Activated CD4-positive, CD25-positive, alpha-beta regulatory T cell treated with anti-CD3 and anti-CD28 coated beads, Interleukin-2, amount 50 U/mL, for 16 hours (primary cell): ENCODE measurements at places on chromosomes 7 and 10.

GRCh38 chr10:97713339-97713825 is at the start of gene MARVELD1:
MARVELD1 (plus strand) TSS chr10:97713730; CDS start chr10:97713877, 147 bp downstream.
- no peak for DNase-seq

DNA sequence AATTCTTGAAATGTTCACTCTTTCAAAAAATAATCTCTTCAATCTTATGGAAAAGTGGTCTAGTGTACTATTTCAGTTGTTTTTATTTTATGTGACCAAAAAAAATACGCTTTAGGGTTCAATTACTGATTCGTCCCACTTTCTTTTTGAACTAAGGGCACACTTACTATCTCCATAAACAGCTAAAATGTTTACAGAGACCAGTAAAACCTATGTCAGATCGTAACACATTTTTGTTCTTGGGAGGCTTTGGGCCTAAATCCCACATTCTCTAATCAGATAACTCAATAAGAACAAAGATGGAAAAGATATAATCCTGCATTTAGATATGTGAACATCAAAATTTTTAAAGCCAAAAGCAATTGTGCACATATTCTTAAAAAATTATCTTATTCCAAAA is 29.8 kb upstream of the EPC1 start:
- DNase-seq, result no peak

- no peak for DNase-seq
These were observed 165.6 kb downstream of the RNLS start for GRCh38 chr10:88417387-88418030.

- DNase-seq, result no peak
These were observed 16.9 kb downstream of the SMURF1 start for GRCh38 chr7:99126921-99127553.

- no peak for DNase-seq
These were observed 2.5 kb upstream of the TMEM178B start for GRCh38 chr7:141071260-141071854.

DNA sequence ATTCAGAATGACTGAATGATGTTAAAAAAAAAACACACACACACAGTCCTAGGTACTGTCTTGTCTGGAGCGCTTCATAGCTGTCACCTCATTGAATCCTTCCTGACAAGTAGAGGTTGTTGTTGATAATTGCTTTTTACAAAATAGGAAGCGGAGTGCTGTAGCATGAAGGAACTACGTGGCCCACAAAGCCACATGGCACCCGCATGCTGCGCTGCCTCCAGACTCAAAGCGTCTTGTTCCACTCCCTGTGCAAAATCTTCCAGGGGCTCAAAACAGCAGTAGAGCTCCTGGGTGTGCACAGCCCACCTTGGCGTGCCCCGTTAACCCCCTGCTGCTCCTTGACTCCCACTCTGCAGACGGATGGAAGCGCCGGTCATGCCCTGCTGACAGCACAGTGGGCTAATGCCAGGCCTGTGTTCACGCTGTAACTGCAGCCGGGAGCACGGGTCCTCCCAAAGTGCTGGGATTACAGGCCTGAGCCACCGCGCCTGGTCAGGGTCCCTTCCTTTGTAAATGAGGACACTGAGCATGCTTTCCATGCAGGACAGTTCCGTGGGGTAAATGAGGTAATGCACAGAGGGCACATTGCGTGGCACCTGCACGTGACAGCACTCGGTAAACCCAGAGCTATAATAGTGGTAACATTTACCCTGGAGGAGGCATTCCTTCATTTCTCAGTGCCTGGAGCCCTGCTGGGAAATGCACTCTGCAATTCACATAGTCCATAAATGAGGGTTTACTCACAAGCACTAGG is 91.1 kb upstream of the GNA12 start:
- DNase-seq, result no peak

GRCh38 chr7:80666376-80666775 is 27.9 kb downstream of the CD36 start:
- DNase-seq, result no peak

DNA sequence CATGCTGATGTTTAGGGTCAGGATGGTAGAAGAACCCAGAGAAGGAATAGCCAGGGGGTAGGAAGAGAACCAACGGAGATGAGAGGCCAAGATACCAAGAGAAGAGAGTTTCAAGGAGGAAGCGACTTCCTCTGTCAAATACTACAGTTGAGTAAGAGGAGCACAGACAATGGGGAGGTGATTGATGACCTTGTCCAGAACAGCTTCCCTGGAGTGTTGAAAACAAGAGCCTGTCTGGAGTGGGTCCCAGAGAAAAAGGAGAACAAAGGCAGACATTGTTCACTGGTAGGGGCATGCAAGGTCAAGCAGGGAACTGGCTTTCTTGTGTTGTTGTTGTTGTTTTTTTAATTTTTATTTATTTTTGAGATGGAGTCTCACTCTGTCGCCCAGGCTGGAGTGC is 9.6 kb upstream of the TRIM56 start:
- no peak for DNase-seq

DNA sequence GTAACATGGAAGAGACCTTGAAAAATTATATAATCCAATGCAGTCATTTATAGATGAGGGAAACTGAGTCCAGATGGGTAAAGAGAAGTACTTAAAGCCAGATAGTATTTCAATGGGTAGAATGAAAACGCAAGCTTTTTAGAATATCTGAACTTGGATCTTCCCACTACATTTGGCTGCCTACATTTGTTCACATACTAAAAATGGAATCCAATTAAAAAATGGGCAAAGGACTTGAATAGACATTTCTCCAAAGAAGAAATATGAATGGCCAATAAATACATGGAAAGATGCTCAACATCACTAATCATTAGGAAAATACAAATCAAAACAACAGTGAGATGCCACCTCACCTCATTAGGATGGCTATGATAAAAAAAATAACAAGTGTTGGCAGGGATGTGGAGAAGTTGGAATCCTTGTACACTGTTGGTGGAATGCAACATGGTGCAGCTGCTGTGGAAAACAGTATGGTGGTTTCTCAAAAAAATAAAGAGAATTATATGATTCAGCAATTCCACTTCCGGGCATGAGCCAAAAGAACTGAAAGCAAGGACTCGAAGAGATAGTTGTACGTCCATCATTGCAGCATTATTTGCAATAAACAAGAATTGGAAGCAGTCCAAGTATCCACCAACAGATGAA is 188.0 kb downstream of the FRMD4A start:
- no peak for DNase-seq

DNA sequence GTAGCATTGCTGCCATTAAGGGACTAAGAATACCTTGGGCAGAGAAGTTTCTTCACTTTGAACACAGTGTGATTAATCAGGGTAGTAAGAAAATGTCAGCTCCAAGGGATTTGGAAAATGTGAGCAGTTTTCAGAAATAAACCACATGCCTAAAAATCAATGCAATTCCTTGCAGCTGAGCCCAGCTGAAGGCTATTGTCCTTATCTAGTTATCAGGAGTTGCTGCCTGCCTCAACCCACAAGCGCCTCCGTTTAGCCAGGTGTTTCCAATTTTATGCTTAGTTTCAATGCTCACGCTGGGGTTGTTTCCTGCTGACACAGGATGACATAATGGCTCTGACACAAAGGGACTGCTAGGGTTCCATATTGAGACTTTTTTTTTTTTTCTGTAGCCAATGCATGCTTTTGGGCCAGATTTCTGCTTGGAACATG is 132.3 kb upstream of the ANK3 start:
- no peak for DNase-seq

DNA sequence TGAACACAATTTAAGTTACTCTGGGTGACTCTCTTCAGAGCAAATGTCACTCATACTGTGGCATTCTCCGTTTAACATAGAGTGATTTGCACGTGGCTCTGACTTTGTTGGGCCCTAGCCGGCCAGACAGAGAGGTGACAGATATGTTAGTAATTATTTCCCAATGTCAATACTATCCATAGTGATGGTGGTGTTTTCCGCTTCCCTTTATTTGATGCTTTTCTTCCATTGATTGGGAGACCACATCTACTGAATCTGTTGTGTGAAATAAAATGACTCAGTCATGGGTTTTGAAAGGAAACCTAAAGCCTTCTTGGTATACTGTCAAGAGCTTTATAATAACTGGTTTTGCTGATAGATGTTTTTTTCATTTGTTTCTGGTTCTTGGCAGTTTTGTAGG is 7.4 kb downstream of the AVL9 start:
- no peak for DNase-seq

DNA sequence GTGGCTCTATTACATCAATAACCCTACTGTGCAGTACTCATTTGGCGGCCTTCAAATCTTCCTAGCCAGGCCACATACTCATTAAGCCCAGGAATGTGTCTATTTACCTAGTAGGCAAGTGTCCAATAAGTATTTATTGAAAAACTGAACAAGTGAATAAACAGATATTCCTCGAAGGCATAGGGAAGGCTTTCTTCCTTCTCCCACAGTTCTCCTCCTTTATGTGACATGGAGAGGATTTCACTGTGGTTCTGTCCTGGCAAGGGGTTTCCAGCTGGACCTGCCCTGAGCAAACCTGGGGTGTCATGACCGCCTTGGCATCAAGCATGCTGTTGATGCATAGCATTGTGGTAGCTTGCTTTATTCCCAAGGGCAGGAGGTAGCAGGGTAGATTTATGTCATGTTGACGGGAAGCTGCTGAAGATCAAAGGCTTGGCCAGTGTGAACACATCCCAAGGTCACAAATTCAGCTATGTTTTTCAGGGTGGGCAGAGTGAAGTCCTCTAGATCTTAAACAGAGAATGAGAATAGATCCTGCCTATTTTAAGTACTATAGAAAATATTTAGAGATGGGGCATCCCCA is 195.1 kb downstream of the INHBA start:
- no peak for DNase-seq

DNA sequence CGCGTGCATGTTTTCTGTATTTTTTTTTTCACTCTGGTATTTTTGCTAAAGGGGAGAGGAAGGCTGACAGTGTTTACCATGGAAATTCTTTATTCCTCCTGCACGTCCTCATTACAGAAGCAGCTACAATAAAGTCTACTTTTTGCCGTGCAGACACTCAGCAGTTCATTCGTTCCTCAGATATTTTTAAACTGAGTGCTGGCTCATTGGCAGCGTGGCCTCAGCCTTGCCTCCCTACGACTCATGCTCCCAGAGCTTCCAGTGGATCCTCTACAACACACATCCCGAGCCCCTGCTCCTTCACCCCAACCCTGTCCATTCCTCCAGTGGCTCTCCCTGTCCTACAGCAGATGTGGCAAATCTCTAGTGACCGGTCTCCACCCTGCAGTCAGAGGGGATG is 239.2 kb upstream of the ZMIZ1 start:
- DNase-seq, result no peak

DNA sequence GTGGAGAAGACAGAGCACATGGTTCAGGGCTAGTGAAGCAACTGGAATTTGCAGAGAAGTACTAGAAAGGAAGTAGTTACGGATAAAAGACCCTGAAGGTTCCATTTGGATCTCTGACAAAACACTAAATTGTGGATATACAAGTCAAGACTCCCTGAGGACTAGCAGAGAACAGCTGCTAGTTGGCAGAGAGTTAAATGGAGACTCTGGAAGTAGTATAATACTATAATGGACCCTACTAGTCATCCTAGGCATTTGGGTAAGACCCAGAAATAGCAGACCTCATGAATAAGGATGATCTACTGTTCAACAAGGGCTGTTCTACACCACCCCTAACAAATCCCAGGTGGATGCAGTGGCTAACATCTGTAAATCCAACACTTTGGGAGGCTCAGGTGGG is 19.1 kb downstream of the MCMBP start:
- no peak for DNase-seq

DNA sequence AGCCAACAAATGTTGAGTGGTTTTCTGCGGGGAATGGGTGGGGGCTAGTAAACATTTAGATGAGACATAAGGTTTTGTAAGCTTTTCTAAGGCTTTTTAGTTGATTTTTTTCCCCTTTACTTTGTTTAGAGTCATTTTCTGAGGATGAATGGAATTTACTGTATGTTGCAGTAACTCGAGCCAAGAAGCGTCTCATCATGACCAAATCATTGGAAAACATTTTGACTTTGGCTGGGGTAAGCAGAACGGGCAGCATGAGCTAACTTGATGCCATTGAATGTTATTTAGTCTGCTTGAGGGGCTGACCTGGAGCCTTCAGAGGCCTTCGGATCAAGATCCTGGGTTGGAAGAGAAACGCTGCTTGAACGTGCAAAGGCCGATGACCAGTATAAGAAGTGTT is 37.3 kb downstream of the FBH1 start:
- no peak for DNase-seq

DNA sequence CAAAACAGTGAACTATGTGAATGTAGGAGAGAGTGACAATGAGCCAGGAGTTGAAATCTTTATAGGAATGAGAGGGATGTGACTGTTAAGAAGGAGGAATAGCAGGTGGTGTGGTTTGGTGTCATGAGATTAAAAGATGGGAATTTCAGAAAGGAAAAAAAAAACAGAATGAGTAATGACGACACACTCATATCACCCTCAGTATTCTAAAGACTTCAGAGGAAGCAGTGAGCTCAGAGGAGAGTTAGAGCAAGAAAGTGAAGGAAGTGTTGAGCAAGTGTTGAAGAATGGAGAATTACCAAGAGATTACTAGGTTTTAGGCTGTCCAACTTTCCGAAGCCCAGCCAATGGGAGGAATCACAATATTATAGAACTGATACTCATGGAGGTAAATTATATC is 220.5 kb upstream of the HGF start:
- DNase-seq, result no peak

DNA sequence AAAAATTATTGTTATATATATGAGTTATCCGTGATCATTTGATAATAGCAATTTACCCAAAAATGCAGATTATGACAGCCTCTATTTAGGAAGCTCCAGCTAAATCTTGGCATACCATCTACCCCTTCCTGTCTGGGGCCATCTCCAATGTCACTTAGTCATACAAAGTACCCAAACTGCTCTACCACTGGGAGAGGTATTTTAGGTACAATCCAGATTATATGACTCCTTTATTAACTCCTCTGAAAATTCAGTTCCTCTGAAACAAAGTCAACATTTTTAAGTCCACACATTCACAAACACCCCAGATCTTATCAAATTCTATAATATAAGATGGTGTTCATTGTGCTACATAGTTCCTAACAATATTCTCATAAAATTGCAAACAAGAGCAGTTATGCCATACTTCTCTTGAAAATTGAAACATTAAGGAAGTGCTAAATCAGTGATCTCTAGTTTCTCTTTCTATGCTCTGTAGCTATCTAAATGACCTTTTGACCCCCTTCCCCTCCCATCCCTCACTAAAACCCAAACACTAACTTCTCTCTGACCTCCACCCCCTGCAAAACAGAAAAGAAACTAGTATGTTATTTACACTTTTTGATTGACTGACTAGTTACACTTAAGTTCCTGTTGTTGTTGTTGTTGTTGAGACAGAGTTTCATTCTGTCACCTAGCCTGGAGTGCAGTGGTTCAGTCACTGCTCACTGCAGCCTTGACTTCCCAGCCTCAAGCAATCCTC is 16.4 kb downstream of the HOXA1 start:
- DNase-seq, result no peak

GRCh38 chr7:36272567-36273269 is 116.9 kb upstream of the ANLN start:
- no peak for DNase-seq

DNA sequence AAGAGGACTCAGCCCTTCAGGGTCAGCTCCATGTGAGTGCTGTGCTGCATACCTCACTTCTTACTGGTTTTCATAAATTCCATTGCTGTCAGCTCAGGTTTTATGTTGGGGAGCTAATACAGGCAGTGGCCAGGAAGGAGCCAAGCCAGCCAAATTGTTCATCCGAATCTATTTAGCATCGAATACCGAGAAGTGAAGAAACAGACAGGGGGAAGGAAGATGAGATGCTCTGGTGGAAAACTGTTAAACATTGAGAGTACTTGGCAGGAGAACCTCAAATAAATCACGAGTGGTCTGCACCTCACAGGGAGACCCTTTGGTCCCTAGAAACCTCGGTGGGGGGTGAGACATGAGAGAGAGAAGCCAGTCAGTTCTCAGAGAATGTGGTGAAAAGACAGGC is 196.0 kb upstream of the TMEM72 start:
- DNase-seq, result no peak
